ENCODE measurements at places on chromosomes 5 and 9.

- no peaks in the 10 kb centered on the region for H3K27me3 ChIP-seq
- H3K4me3 ChIP-seq = no peak overlapping the region
- peaks cover 5% of the 10 kb centered on the region for H3K4me1 ChIP-seq
- no peak overlapping the region for H3K27ac ChIP-seq
- DNase-seq = no peak
Measured at GRCh38 chr9:91711755-91712601, 238.1 kb downstream of the ROR2 start.

GRCh38 chr5:126477294-126478117, 54.3 kb downstream of the GRAMD2B start:
- no peak overlapping the region for H3K27ac ChIP-seq
- peaks cover under 1% of the 10 kb centered on the region for H3K4me1 ChIP-seq
- H3K36me3 ChIP-seq = peaks cover 13% of the 10 kb centered on the region

DNA sequence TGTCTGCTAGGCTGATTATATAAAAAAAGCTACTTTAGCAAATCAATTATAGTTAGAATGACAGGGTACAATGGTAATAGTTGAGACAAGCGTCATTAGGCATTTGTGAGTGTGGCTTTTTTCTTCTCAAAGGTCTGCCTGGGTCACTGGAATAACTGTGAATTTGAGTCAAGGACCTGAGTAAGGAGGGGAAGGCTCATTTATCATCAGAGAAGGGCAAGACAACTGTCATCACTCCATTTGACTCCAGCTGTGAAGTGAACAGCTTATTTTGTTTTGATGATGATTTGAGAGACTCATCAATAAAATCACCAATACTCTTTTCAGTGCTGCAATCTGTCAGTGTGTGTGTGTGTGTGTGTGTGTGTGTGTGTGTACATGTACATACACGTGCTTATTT, 118.6 kb downstream of the MAT2B start:
- H3K27me3 ChIP-seq = no peaks in the 10 kb centered on the region
- H3K4me3 ChIP-seq = no peak overlapping the region
- no peaks in the 10 kb centered on the region for H3K36me3 ChIP-seq
- peak overlapping the region; percentile 19 for H3K27ac ChIP-seq

- no peak overlapping the region for H3K4me3 ChIP-seq
- H3K27me3 ChIP-seq = no peaks in the 10 kb centered on the region
- no peaks in the 10 kb centered on the region for H3K36me3 ChIP-seq
Measured at GRCh38 chr5:5085381-5085780, 54.7 kb upstream of the ADAMTS16 start.

GRCh38 chr9:108776920-108777639, 78.7 kb downstream of the ACTL7B start:
- no peak for DNase-seq
- no peak overlapping the region for H3K27ac ChIP-seq
- H3K36me3 ChIP-seq = no peaks in the 10 kb centered on the region
- peaks cover 24% of the 10 kb centered on the region for H3K4me1 ChIP-seq

GRCh38 chr5:177611446-177612214, 11.7 kb downstream of the B4GALT7 start:
- peak overlapping the region; percentile 8 for H3K27ac ChIP-seq
- H3K36me3 ChIP-seq = peaks cover 5% of the 10 kb centered on the region
- H3K4me1 ChIP-seq = peaks cover 12% of the 10 kb centered on the region
- peak overlapping the region; percentile 10 for H3K4me3 ChIP-seq
- peaks cover 3% of the 10 kb centered on the region for H3K27me3 ChIP-seq

GRCh38 chr5:142151436-142152383, 43.1 kb downstream of the NDFIP1 start:
- H3K27me3 ChIP-seq = no peaks in the 10 kb centered on the region
- H3K4me3 ChIP-seq = no peak overlapping the region
- DNase-seq = peak; percentile 57
- no peak overlapping the region for H3K27ac ChIP-seq

GRCh38 chr9:133715295-133715865, 22.8 kb downstream of the SARDH start:
- peaks cover 1% of the 10 kb centered on the region for H3K36me3 ChIP-seq
- H3K27me3 ChIP-seq = no peaks in the 10 kb centered on the region
- no peak overlapping the region for H3K4me3 ChIP-seq
- DNase-seq = no peak
- peaks cover 16% of the 10 kb centered on the region for H3K4me1 ChIP-seq

DNA sequence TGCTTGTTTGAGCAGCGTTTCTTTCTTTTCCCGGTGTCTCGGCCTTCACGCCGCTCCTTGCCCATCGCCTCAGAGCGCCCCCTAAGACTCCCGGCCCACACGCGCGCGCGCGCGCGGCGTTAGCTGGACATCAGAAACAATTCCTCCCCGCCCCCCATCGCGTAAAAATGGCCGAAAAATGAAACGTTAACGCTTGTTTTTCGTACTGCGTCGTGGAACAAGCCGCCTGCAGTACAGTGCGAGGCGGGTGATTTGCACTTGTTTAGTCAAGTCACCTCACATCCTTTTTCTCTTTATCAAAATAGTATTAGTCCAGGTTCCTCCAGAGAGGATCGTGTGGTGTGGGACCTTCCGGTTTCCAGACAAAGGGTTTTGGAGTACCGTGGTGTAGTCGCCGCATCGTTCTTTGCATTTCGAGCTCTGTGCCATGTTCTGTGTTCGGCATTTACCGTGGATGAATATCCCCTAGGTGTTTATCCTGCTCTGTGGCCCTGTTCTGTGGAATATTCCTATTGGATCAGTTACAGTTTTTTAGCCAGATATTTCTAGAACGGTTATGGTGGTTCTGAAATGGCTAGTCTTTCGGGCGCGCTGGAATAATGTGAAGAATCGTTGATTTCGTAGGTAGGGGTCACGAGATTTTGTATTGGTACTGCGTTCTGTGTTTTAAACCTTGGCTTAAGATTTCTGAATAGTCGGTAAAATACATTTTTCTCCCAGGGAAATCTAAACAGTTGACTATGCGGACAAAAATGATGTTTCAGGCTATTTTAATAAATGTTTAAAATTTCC, 1.0 kb downstream of the MATR3 start:
- peaks cover 11% of the 10 kb centered on the region for H3K36me3 ChIP-seq
- H3K4me1 ChIP-seq = peaks cover 46% of the 10 kb centered on the region
- peak overlapping the region; percentile 100 for H3K27ac ChIP-seq
- H3K4me3 ChIP-seq = peak overlapping the region; percentile 99
- H3K27me3 ChIP-seq = peaks cover 13% of the 10 kb centered on the region

GRCh38 chr5:98333921-98334320, 439.5 kb upstream of the RGMB start:
- no peaks in the 10 kb centered on the region for H3K27me3 ChIP-seq
- H3K4me3 ChIP-seq = no peak overlapping the region
- no peaks in the 10 kb centered on the region for H3K4me1 ChIP-seq

GRCh38 chr9:77945798-77946197, 85.8 kb downstream of the GNAQ start:
- no peak overlapping the region for H3K27ac ChIP-seq
- H3K4me3 ChIP-seq = no peak overlapping the region
- no peaks in the 10 kb centered on the region for H3K36me3 ChIP-seq
- H3K4me1 ChIP-seq = peaks cover 45% of the 10 kb centered on the region
- DNase-seq = no peak

DNA sequence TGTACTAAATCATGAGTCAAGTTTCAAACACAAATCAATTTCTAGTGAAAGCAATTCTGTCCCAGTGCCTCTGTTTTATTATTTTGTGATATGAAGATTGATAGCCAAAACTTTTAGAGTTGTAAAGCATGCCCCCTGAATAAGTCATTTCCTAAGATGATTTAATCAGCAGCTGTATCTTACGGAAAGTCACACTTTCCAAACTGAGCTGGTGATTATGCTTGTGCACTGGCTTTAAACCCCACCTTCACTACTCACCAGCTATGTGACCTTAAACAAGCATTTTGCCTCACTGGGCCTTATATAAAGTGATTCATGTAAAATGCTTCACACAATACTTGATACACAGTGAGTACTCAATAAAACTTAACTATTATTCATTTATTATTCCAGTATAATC, 78.1 kb downstream of the EDIL3 start:
- H3K27me3 ChIP-seq = no peaks in the 10 kb centered on the region
- H3K36me3 ChIP-seq = no peaks in the 10 kb centered on the region
- H3K4me1 ChIP-seq = no peaks in the 10 kb centered on the region
- H3K4me3 ChIP-seq = no peak overlapping the region
- no peak for DNase-seq
- no peak overlapping the region for H3K27ac ChIP-seq

GRCh38 chr9:5364294-5365024, 24.8 kb upstream of the RLN1 start:
- peaks cover 3% of the 10 kb centered on the region for H3K36me3 ChIP-seq
- no peak for DNase-seq
- H3K27ac ChIP-seq = no peak overlapping the region
- H3K27me3 ChIP-seq = no peaks in the 10 kb centered on the region
- H3K4me1 ChIP-seq = no peaks in the 10 kb centered on the region
- H3K4me3 ChIP-seq = no peak overlapping the region

- H3K36me3 ChIP-seq = peaks cover 23% of the 10 kb centered on the region
- H3K27ac ChIP-seq = no peak overlapping the region
Measured at GRCh38 chr9:125948887-125949596, 201.9 kb downstream of the PBX3 start.

DNA sequence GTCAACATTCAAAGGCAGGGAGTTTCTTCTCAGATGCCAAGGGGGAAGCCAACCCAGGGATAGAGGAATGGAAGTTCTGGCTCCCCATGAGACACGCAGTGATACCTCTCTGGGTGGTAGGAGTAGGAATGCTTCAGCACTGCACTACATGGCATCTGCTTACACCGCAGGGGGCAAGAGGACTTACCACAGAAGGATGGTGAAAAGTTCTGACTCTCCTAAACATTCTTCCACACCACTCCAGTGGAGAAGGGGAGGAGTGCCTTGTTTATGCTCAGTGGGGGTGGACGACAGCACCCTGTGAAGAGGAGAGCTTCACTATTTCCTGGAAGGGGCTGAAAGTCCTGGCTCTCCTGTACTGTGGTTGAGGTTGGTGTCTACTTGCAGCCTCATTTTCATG, 1011.3 kb upstream of the WWC1 start:
- H3K4me1 ChIP-seq = no peaks in the 10 kb centered on the region
- no peaks in the 10 kb centered on the region for H3K27me3 ChIP-seq
- H3K4me3 ChIP-seq = no peak overlapping the region
- no peak overlapping the region for H3K27ac ChIP-seq
- H3K36me3 ChIP-seq = peaks cover 6% of the 10 kb centered on the region

DNA sequence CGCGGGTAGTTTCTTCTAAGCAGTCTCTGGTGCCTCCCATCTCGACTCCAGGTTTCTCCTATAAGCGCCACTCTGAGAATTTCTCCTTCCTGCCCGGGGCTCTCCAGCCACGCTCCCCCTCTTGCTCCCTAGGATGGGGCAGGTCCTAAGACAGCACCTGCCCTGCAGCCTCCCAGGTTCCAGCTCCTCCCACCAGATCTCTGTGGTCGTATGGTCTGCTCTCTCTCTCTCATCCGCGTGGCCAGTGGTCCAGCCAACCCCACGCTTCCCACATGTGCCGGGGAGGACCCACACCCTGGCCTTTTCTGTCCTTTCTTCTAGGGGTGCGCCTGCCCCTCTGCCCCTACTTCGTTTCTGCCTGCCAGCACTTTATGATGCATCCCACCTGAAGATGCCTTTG, 40.5 kb downstream of the MVB12B start:
- no peak overlapping the region for H3K4me3 ChIP-seq
- no peak overlapping the region for H3K27ac ChIP-seq
- peaks cover 20% of the 10 kb centered on the region for H3K4me1 ChIP-seq
- peaks cover 26% of the 10 kb centered on the region for H3K36me3 ChIP-seq
- H3K27me3 ChIP-seq = no peaks in the 10 kb centered on the region
- no peak for DNase-seq

All from neural crest cell (in vitro differentiated cells).